Fibroblast of skin of abdomen (primary cell): ENCODE measurements at places on chromosomes 5 and 9.
A peak's percentile ranks its signal among the peaks of the same experiment; 100 is the strongest.

DNA sequence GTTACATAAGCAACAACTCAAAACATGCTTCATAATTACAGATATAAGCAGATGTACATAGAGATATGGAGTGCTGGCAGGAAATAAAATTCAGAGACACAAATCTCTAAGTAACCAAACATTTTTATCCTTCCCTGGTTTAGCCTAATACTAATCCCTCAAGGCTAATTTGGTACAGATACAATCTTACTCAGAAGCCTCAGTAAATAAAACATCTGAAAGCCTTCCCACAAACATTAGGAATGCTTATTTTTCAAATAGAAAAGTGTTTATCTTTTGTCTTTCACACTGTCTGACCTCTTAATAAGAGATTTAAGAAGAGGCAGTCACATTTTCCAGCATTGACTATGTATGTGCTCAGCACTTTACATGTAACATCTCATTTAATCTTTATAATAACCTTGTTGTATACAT lies 399.4 kb downstream of the ARRDC3 start:
- DNase-seq = no peak

GRCh38 chr9:12766357-12766756 lies 8.5 kb upstream of the LURAP1L start:
- DNase-seq = no peak

- peak; percentile 36 for DNase-seq
Observed at GRCh38 chr9:92616199-92616641, 53.7 kb downstream of the IPPK start.

- DNase-seq = peak; percentile 10
Observed at GRCh38 chr9:36992501-36993316, 41.4 kb downstream of the PAX5 start.

GRCh38 chr5:5191906-5192305 lies 51.8 kb downstream of the ADAMTS16 start:
- DNase-seq = no peak

GRCh38 chr5:68534131-68534940 lies 318.8 kb downstream of the PIK3R1 start:
- peak; percentile 28 for DNase-seq

DNA sequence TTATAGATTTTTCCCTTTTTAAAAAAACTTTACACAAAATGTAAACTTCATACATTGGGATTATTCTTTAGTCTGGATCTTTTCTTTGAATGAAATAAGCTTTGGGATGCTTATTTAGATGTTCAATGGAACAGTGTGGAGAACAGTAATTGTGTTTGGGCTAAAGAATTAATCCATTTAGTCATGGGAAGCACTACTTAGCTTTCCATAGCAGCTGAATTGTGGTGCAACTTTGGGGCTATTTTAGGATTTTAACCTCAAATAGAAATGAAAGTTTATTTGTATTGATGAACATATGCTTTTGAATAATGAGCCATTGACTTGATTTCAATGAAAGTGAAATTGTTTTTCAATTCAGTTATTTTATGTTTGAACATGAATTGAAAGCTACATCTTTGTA lies 72.4 kb downstream of the ZCCHC7 start:
- DNase-seq = no peak

DNA sequence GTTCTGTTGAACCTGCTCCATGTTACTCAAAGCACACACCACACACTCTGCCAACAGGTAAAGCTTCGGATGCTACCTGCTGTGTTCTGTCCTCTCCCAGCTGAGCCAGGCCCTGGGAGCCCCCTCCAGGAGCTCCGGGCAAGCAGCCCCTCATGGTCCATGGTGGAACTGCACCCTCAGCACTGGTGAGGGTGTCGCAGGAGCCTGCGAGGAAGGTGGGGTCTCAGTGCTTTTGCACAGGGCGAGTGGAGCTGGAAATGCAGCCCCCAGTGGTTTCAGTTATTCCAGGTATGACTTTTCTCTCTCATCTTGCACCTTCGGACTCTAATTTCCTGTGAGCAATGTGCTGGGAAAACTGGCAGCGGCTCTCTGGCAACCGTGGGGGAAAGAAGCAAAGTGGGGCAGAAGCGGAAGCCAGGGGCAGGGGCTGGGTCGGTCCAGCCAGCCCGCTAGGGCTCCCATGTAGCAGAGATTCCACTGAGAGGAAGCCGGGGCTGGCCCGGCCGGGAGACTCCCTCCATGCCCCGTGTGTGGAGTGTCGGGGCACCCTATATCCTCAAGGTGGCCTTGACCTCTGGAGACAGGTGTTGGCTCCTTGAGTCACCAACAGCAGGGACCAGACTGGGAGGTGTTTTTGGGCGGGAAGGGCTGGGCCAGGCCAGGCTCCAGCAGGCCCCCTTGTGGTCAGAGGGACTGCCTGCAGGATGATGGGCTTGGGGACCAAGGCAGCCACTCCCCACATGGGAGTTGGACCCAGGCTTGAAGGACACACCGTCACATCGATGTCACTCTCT lies 75.6 kb upstream of the PRSS3 start:
- DNase-seq = no peak

DNA sequence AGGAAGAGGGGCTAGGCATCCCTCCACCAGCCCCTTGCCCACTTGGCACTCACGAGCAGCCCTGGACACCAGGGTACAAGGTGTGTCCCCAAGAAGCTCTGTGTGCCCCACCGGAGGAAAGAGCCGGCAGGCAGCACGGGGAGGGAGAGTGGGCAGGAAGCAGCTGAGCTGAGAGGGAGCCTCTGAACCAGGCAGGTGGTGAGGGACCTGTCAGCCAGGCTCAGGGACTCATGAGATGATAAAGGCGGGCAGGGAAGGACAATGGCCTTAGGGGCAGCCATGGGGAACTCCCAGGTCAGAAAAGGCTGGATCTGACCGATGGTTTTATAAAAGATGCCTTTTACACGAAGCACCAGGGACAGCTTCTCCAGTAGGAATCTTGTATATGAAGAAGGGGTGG lies 112.0 kb downstream of the VAV2 start:
- DNase-seq = no peak
